Umbilical cord (tissue), 2 donors: ENCODE measurements at places on chromosomes 6 and 20. TPM values are rescaled to one million over a fixed set of nuclear protein-coding genes. Genes with fewer than 3 reads are reported as not detected.

- peak; percentile 81 for DNase-seq
Measured at GRCh38 chr20:47317127-47317895, 39.2 kb downstream of the ZMYND8 start.

DNA sequence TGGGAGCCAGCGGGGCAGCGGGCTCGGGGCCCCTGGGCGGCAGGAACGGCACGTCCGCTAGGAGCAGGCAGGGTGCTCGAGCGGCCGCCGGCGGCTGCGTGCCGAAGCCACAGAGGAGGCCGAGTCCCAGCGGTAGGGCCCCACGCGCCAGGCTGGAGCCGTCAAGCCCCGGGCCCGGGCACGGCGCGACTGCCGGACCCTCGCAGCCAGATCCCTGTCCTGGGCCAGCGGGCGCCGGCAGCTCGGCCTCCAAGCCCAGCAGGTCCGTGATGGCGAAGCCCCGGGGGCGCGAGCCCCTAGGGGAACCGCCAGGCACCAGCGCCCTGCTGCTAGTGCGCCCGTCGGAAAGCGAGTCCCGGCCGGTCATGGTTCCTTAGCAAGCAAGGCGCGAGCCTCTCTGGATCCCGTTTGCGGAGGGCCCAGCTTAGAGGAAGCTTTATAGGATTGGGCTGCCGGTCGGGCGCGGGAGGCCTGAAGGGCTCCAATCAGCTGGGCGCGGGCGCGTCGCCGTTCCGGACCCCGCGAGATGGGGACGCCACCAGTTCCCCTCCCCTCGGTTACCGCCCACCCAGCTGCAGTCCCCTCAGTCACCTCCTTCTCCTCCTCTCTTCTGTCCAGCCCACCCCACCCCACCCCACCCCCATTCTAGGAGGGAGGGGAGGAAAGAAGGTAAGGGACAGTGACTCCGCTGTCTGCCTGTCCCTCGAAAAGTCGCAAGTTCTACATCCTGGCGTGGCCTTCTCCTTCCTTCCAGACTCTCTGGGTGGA lies at the start of gene VSX1:
VSX1 (minus strand) TSS at position 412 of the 768 bp plus-strand sequence; CDS start at position 367, 45 bp downstream.
- DNase-seq: no peak

DNA sequence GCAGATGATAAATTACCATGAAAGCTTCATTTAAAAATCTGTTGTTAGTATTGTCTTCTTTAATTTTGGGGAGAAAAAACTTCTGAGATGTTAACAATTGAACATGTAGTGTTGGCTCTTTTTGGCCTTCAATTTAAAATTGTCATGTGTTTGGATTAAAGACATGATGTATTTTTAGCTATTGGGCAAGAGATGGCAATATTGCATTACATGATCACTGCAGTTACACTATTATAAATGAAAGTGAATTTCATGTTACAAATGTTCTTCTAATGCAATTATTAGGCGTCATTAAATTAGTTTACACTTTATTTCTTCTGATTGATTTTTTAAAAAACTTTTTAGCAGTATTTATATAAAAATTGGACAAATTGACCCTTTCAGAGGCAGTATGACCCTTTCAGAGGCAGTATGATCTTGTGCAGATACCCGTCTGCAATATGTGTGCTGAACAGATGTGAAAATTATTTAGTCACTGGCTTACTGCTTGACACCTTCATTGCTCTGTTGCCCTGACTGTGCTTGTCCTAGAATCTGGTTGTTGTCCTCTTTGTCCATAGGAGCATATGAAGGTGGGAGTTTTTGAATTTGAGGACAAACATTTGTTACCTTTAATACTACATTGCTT lies 25.8 kb downstream of the CDKAL1 start:
- no peak for DNase-seq

PLCB1 gene
- 49.1 TPM for total RNA-seq

DTD1 gene
- 20.2 TPM for total RNA-seq
